ENCODE measurements at places on chromosomes 3 and 15. TPM values are rescaled to one million over a fixed set of nuclear protein-coding genes. Genes with fewer than 3 reads are reported as not detected.
A peak's percentile ranks its signal among the peaks of the same experiment; 100 is the strongest.

DNA sequence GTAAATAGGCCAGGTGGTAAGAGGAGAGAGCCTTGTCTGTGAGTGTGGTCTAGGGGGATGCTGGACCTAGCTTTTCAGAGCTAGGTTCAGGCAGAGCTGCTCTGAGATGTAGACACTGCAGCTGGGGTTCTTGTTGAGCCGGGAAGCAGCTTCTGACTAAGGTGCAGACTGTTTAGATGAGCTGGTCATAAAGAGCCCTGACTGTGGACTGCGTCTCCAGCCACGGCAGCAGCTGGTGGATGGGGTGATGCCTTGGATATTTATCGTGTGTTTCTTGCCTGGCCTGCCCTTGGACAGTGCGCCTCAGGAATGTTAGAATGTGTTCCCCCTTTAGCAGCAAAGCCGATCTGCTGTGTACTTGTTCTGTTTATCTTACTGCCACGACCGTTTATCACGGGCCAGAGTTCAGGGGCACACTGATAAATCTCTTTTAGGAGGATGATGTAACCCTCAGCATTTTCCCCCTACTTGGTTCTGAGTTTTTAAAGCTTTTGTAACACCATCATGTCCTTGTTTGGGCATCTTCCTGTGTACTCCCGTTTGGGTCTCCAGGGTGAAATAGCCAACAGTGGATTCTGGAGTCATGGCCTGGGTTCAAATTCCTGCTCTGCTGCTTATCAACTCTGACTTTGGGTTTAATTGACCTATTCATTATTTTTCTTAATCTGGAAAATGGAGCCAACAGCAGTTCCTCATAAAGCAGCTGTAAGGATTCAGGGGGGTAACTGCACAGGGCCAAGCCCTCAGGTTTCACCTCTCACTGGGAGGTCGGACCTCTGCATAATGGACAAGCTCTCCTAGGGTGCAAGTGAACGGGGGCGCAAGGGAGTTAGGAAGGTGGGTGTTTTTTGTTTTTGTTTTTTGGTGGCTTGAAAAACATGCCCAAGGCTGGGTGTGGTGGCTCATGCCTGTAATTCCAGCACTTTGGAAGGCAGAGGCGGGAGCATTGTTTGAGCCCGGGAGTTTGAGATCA, 51.4 kb downstream of the FLNB start:
- peaks cover 42% of the 10 kb centered on the region for H3K4me1 ChIP-seq
- 0 out of 2 replicates have a peak overlapping the region, but pooled peaks have one; percentile 21 for H3K4me3 ChIP-seq
- H3K27ac ChIP-seq, result peak overlapping the region; percentile 64
- no peaks in the 10 kb centered on the region for H3K36me3 ChIP-seq
- no peak for DNase-seq

GRCh38 chr15:80779658-80780415, 667 bp downstream of the CEMIP start:
- H3K36me3 ChIP-seq, result peaks cover 10% of the 10 kb centered on the region
- no peaks in the 10 kb centered on the region for H3K27me3 ChIP-seq
- H3K27ac ChIP-seq, result no peak overlapping the region
- H3K4me3 ChIP-seq, result peak overlapping the region; percentile 62
- peak; percentile 74 for DNase-seq
- H3K4me1 ChIP-seq, result no peaks in the 10 kb centered on the region

DNA sequence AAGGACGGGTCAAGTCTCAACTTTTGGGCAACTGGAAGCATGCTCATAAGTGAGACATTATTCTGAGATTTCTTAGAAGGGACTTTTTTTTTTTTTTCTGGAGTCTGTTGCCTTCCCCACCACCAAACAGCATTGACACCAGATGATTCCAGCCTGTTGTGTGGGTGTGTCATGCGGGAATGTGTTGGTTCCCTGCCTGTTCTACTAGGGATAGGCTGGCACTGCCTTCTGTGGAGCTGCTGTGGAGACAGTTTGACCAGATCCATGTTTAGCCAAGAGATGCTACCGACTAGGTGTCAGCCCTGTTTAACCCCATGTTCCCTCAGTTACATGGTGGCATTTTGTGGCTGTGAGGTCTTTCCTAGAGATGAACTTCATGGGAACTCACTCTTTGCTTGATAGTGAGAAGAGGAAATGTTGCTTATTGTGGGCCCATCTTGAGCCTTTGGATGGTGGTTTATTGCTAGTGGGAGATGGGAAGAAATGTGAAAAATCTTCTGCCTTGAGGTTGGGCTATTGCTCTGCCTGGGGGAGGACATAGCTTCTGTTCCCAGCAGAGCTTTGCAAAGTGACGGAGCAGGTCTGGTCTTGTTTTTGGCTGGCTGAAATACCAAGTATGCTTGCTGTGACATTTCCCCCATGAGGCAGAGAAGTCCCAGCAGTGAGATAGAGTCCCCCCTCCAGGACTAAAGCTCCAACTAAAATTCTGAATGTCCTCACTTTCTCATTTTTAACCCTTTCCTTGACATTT, 31.3 kb downstream of the TRAK1 start:
- DNase-seq, result no peak
- peaks cover 2% of the 10 kb centered on the region for H3K4me1 ChIP-seq
- H3K27me3 ChIP-seq, result no peaks in the 10 kb centered on the region
- H3K36me3 ChIP-seq, result peaks cover 11% of the 10 kb centered on the region
- H3K27ac ChIP-seq, result no peak overlapping the region
- no peak overlapping the region for H3K4me3 ChIP-seq

DNA sequence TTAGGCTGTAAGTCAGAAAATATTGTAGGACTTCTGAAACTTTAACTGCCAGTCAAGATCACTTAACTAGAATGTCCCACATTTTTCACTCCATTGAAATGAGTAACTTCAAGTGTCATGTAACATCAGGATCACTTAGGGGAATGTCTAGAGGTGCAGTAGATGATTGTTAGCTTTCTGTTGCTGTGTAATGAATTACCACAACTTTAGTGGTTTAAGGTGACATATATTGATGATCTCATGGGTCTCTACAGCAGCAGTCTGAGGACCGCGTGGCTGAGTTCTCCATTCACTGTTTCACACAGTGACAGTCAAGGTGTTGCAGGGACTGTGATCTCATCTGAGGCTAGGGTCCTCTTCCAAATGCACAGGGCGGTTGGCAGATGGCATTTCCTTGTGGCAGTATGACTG, 82.7 kb downstream of the SLC25A26 start:
- H3K27me3 ChIP-seq, result no peaks in the 10 kb centered on the region
- no peak for DNase-seq
- no peaks in the 10 kb centered on the region for H3K36me3 ChIP-seq
- no peak overlapping the region for H3K4me3 ChIP-seq
- no peak overlapping the region for H3K27ac ChIP-seq

Gene MOBP
- polyA plus RNA-seq, result not detected

Gene MYL3
- polyA plus RNA-seq, result not detected

Gene LINGO1
- 0.29 TPM for polyA plus RNA-seq

GRCh38 chr3:37987315-37987697, 3.3 kb upstream of the VILL start:
- H3K36me3 ChIP-seq, result peaks cover 22% of the 10 kb centered on the region
- H3K27ac ChIP-seq, result no peak overlapping the region
- no peak for DNase-seq
- H3K4me1 ChIP-seq, result no peaks in the 10 kb centered on the region

GRCh38 chr3:4693620-4694019, 200.5 kb downstream of the ITPR1 start:
- no peak overlapping the region for H3K4me3 ChIP-seq
- no peaks in the 10 kb centered on the region for H3K27me3 ChIP-seq
- no peaks in the 10 kb centered on the region for H3K4me1 ChIP-seq
- no peak overlapping the region for H3K27ac ChIP-seq

GRCh38 chr3:133709139-133709750, 36.9 kb upstream of the TF start:
- H3K27me3 ChIP-seq, result peaks cover 18% of the 10 kb centered on the region
- no peak overlapping the region for H3K27ac ChIP-seq
- no peak overlapping the region for H3K4me3 ChIP-seq
- DNase-seq, result no peak

- no peaks in the 10 kb centered on the region for H3K36me3 ChIP-seq
- no peak for DNase-seq
- H3K27ac ChIP-seq, result no peak overlapping the region
- H3K4me1 ChIP-seq, result no peaks in the 10 kb centered on the region
Observed at GRCh38 chr15:54277834-54278233, 299.6 kb downstream of the UNC13C start.

- H3K4me1 ChIP-seq, result no peaks in the 10 kb centered on the region
- DNase-seq, result no peak
- no peaks in the 10 kb centered on the region for H3K27me3 ChIP-seq
- no peaks in the 10 kb centered on the region for H3K36me3 ChIP-seq
- H3K4me3 ChIP-seq, result no peak overlapping the region
Observed at GRCh38 chr3:27022096-27022761, 347.0 kb downstream of the NEK10 start.

DNA sequence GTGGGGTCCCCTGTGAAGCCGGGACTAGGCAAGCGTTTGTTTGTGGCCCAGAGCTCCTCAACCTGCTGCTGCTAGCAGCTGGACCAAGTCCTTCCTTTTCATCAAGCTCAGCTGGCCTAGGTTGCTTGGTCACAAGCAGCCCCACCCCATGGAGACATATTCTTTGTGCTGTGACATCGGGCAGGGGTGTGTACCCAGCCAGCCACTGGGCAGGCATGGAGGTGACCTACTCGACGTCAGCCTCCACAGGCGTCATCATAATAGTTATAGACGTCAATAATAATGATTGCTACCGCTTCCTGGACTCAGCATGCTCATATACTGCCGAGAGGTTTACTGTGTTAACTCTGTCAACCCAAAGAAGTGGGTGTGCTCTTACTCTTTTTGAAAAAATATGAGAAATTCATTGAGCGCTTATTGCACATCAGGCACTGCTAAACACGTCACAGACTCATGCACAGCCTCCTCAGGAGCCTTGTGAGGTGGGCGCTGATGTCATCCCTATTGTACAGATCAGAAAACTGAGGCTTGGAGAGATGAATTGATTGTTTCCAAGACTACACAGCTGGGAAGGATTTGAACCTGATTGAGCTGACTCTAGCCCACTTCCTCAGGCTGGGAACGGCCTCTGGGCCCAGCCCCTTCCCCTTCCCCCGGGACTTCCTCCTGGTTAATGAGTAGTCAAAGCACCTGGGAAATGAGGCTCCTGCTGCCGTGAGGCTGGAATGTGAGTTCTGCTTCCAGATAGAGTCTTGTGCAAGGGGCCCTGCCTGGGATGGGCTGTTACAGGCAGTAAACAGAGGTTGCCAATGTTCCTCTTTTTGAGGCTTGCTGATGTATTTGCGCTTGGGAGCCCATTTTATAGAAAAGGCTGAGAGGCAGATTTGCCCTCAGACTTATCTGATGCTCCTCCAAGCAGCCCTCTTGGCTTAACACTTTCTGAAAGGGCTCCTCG, 16.2 kb downstream of the SLC6A6 start:
- DNase-seq, result no peak
- peaks cover 13% of the 10 kb centered on the region for H3K4me1 ChIP-seq
- no peak overlapping the region for H3K4me3 ChIP-seq
- peaks cover 15% of the 10 kb centered on the region for H3K36me3 ChIP-seq

DNA sequence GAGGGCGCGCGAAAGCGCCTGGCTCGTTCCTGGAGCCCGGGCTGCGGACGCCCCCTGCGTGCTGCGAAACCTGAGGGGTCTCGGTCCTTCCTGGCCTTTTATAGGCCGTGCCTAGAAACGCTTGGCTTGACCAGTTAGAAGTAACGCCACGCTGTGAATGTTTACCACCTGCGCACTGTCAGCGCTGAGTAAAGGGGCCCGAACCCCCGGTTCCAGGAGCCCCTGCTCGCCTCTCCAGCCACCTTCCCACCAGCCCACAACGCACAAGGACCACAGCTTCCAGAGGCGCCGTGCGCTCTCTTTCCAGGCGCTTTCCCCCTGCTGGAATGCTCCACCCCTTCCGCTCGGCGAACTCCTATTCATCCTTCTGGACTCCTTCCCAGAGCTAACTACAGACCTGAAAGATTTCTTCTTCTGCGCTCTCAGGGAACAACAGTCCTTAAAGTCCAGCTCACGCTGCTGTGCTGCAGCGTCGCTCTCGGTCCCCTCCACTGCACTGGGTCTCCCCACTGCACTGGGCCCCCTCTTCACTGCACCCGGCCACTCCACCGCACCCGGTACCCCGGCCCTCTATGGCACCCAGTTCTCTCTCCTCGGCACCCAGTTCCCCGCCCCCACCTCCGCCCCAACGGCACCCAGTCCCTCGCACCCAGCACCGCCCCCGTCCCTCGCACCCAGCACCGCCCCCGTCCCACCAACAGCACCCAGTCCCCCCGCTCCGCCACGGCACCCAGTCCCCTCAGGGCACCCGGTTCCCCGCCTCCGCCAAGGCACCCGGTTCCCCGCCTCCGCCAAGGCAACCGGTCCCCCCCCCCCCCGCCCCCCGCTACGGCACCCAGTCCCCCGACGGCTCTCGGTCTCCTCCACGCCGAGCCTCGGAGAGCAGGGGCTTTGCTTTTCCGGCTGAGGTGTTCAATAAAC, 69.8 kb downstream of the SQOR start:
- no peaks in the 10 kb centered on the region for H3K4me1 ChIP-seq
- H3K27me3 ChIP-seq, result no peaks in the 10 kb centered on the region
- H3K27ac ChIP-seq, result no peak overlapping the region
- peak overlapping the region; percentile 54 for H3K4me3 ChIP-seq
- no peaks in the 10 kb centered on the region for H3K36me3 ChIP-seq

DNA sequence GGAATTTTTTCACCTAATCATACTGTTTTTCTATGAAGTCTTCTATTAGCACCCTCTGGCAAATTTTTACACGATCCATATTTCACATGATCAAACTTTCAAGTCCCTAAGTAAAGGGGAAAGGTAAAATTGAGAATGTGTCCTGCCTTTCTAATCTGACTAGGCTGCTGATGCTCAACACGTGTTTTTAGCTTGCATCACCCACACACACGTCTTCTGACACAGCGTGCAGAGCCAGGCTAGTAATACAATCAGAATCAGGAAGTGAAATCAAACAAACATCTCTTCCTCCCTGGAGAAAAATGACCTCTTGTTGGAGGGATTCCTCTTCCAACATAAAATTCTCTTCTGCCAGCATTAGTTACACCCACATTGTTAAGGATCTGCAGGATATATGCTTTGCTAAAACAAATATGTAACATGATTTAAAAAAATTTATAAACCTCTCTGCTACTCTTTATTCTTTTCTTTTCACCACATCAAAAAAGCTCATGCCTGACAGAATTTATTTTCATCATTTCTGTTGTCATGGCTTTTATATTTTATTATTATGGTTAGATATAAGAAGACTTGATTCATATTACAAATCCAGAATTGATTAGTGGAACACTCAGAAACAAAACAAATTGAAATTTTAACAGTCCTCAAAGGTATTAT, 122.4 kb downstream of the RAP2B start:
- no peaks in the 10 kb centered on the region for H3K27me3 ChIP-seq
- no peaks in the 10 kb centered on the region for H3K36me3 ChIP-seq
- no peak for DNase-seq
- no peak overlapping the region for H3K4me3 ChIP-seq

- H3K4me1 ChIP-seq, result peaks cover 6% of the 10 kb centered on the region
- peaks cover 60% of the 10 kb centered on the region for H3K36me3 ChIP-seq
- DNase-seq, result no peak
- no peak overlapping the region for H3K27ac ChIP-seq
- no peak overlapping the region for H3K4me3 ChIP-seq
- no peaks in the 10 kb centered on the region for H3K27me3 ChIP-seq
Observed at GRCh38 chr3:51937014-51937413, 4.7 kb downstream of the RRP9 start.

GRCh38 chr3:62632510-62633294, 242.5 kb downstream of the CADPS start:
- no peaks in the 10 kb centered on the region for H3K27me3 ChIP-seq
- DNase-seq, result no peak
- no peak overlapping the region for H3K27ac ChIP-seq

GRCh38 chr3:187971629-187972028, 182.3 kb upstream of the LPP start:
- H3K4me1 ChIP-seq, result no peaks in the 10 kb centered on the region
- no peaks in the 10 kb centered on the region for H3K36me3 ChIP-seq
- DNase-seq, result no peak
- no peak overlapping the region for H3K4me3 ChIP-seq
- H3K27me3 ChIP-seq, result no peaks in the 10 kb centered on the region
